ENCODE measurements at places on chromosomes 4 and X.
A peak's percentile ranks its signal among the peaks of the same experiment; 100 is the strongest.

DNA sequence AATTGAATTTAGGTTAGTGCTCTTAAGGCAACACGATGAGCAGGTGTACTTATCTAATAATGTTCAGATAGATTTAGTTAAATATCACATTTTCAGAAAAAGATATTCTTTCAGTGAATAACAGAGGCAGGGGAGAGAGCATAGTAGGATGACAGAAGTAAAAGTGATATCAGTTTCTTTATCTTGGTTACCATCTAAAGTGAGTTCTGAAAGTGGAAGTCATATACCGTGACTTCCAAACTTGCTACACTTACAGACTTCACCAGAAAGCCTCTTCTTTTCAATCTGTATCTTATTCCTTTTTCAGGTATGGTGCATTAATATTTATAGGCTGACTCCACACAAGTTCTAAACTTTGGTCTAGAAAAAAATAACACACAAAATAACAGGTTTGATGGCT, 124.9 kb downstream of the POU4F2 start:
- no peak for DNase-seq

GRCh38 chr4:7793186-7793585, 146.5 kb downstream of the AFAP1 start:
- DNase-seq: no peak

DNA sequence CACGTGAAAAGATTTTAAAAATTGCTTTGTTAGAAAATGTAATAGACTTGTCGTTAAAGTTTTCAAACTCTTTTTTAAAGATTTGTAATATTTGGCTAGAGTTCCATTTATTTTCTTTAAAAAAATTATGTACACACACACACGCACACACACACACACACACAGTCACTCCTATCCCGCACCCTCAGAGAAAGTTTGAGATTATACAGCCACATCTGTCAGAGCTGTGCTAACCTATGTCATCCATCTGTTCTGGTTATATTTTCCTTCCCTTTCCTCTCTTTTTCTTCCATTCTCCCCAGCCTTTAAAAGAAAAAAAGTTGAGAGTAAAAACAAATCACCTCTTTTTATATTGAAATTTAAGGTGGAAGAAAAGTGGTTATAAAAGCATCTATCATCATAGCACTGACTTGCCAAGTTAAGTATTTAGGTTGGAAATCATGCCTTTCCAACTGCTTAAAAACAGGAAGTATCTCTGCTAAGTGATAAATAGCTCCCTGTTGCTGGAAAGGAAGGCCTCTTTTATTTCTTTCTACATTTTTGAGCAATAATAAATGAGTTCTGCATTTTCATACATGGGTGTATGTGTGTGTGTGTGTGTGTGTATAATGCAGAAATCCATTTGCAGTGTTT, 163.3 kb upstream of the SPRY1 start:
- DNase-seq: no peak

- no peak for DNase-seq
Measured at GRCh38 chr4:147509386-147509785, 28.5 kb downstream of the EDNRA start.

DNA sequence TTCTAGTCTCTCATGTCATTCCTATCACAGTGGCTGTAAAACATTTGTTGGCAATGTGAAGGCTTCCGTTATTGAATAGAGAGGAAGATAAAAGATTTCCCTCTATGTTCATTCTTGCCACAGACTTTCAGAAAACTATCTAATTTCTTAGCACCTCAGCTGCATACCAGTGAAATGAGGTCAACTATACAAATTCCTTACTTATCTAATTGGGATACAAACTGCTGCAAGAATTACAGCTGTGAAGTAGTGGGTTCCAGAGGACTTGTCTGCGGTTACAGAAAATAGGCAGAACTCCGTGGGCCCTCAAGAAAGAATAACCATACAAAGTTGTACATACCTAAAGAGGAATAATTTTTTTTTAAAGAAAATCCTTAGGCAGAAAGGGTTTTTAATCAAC, 175.8 kb downstream of the PPP1R2C start:
- DNase-seq: no peak

DNA sequence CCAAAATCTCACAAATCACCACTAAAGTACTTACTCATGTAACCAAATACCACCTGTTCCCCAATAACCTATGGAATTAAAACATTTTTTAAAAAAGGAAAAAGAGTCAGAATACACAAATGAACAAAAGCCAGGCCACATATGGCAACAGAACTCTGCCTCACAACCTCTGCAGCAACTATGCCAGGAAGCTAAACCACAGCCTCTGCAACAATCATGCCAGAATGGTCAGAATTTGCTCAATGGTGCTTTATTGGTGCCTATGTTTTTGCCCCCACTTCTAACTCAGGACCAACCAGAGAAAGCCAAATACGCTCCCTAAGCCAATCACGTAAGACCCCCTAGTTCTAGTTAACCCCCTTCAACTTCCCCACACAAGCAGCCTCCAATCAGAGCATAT, 69.6 kb downstream of the HOPX start:
- no peak for DNase-seq

- DNase-seq: no peak
Measured at GRCh38 chr4:128322311-128322710, 34.7 kb upstream of the PGRMC2 start.

DNA sequence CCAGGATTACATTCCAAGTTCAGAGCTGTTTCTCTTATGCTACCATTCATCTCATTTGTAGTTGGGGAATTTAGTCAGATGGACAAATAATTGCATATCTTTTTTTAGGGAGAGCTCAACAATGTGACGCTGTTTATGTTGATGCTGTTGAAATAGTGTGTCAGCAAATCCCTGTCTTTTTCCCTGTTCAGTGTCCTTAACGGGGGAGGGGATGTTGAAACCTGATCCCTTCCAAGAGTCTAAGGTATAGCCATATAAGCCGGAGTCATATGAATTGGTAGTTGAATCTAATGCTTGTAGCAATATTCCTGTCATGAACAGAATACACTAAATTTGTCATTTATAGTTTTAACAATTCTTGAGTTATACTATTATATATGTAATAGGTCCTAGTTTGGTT, 293.5 kb upstream of the FAT1 start:
- no peak for DNase-seq

DNA sequence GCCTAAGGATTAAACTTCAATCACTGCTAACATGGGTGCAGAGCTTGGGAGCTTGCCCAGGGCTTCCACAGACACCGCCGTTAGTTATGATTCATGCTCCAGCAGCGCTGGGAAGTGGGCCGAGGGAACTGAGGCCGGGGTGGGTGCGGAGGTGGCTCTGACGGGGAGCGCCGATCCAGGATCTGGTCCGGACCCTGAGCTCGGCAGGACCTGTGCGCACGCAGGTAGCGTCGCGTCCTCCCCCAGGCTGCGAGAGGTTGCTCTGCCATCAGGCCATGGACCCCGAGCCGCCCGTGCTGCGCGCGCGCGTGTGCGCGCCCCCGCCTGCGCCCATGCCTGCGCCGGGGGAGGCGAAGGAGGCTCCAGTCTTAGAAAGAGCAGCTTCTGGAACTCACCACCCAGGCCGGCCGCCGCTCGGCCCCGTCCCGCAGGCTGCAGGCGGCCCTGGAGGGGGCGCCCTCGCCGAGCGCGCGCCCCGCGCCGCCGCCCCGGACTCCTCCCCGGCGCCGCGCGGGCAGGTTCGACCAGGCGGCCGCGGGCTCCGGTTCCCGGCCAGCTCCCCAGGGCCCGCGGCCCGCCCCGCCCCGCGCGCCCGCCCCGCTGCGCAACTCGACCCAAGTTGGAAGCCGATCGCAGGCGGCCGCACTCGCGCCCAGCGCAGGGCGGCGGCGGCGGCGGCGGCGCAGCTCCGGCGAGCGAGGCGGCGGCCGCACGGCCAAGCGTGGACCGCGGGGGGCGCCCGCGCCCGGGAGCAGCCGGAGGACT, 732 bp upstream of the ADRA2C start:
- peak; percentile 71 for DNase-seq

DNA sequence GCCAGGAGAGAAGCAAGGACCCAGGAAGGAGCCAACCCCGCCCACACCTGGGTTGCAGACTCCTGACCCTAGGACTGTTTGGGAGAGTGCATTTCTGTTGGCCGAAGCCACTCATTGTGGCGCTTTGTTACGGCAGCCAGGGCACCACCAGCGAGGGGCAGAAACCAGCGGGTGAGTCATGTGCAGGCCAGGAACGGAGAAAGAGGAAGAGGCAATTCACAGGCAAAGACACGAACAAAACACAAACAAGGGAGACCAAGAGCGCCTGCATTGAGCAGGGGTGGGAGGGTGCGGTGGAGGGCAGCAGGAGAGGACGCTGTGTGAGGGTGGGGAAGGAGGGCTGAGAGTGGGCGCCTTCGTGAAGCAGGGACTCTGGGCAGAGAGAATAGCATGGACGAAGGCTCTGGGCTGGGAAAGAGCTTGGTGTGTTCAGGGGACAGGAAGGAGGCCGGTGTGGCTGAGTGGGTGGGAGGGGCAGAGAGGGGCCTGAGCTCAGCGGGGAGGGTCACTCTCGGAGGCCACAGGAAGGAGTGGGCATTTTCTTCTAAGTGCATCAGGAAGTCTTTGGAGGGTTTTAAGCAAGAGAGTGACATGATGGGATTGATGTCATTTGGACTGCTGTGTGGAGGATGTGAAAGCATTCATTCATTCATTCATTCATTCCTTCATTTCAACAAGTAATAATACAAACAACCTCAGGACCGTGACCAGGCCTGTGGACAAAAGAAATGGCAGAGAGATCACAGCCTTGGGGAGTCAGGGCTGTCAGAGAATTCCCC, 12.2 kb upstream of the WFS1 start:
- no peak for DNase-seq

- DNase-seq: no peak
Measured at GRCh38 chr4:184268584-184269160, 51.0 kb upstream of the ENPP6 start.

- DNase-seq: peak; percentile 37
Measured at GRCh38 chrX:72003811-72004750, 93.4 kb downstream of the NHSL2 start.

DNA sequence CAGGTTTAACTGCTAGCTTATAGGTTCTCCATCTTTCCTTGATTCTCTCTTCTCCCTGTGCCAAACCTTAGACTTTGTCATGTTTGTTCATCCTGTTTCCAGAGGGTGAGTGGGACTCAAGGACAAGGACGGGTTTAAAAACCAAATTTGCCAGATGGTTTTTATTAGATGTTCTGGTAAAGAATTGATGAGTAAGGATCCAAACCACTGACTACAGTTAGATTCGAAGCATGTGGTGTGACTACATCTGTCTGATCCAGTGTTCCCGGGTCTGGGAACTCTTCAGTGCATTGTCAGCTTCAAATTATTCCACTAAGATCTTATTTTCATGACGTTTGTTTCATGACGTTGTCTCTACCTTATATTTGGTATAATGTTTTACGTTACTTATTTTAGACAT, 37.5 kb downstream of the MTMR1 start:
- DNase-seq: no peak

GRCh38 chr4:116531870-116532269, 553.5 kb downstream of the TRAM1L1 start:
- no peak for DNase-seq

- peak; percentile 88 for DNase-seq
Measured at GRCh38 chr4:159103384-159103990, 608 bp downstream of the RAPGEF2 start.

GRCh38 chr4:150082241-150082640, 4.0 kb downstream of the DCLK2 start:
- peak; percentile 21 for DNase-seq

GRCh38 chr4:107824350-107825071, at the start of gene SGMS2:
TSS of gene SGMS2 (plus strand) at chr4:107824932. CDS start at chr4:107895554, 70,622 bp downstream.
- DNase-seq: peak; percentile 86

DNA sequence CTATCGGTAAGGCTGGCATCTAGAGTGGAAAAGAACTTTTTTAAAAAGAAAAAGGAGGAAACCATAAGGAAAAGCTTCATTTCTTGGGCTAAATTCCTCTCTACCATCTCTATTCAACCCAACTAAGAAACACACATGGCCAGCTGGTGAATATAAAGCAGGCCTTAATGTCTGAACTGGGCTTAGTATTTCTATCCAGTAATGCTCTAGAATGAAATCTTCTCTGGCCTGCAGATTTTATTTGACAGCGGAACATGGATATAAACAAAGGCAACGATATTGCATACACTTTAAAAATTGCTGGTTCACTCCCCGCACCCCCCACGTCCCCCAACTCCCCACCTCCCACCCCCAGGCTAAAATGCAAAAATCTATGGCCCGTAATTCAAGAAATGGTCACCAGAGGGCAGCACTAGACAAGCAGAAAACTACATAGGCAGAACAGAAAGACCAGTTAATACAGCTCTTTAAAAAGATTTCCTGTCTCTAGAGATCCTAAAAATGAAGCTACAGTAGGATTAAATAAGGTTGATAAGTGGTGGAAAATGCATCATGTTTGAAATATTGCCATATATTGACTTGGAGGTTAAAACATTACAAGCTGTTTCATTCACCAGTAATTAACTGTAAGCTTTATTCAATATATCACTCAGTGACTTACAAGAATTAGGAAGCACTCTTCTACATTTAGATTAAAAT, 155.2 kb upstream of the GALNT7 start:
- DNase-seq: peak; percentile 83

DNA sequence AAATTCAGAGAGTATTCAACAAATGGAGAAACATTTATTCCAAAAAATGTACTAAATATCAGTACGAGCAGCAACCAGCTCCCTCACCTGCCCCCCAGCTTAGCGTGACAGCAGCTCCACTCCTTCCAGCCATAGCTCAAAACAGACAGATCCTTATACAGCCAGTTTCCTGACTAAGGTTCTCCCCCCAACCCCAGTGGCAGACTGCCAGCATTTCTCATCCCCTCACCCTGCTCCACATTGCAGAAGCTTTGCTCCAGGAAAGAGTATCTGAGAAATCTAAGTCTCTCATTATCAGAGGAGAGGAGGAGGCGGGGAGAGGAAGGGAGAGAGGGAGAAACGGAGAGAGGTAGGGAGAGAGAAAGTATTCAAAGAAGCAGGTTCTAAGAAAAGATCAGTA, 53.3 kb upstream of the PASD1 start:
- no peak for DNase-seq

GRCh38 chr4:44319129-44319528, 129.5 kb downstream of the KCTD8 start:
- no peak for DNase-seq

DNA sequence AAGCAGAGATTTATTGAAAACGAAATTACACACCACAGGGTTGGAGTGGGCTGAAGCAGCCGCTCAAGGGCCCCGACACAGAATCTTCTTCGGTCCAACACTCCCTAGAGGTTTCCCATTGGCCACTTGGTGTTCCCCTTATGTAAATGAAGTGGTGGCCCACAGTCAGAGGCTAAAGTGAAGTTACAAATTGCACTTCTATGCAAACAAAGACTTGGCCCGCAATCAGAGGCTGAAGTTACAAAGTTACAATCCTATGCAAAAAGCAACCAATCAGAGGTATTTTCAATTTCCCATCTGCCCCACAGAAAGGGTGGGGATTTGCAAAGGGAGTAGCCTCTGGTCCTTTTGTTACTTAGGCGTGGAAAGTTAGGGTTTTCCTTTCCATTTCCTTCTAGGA, 35.7 kb upstream of the SLC25A43 start:
- DNase-seq: no peak

DNA sequence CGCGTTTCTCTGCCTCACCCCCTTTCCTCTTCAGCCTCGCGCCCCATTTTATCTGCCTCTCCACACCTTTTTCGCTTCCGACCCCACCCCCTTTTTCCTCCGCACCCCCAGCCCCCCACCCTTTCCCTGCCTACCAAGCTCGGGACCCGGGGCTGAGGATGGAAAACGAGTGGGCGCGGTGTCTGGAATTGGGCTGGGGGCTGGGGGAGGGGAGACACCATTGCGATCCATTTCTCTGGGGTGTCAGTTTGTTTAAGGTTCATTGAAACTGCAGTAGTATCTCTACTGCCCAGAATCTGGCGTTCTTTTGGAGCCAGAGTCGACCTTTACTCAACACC, 707 bp downstream of the SLC9A6 start:
- peak; percentile 23 for DNase-seq

GRCh38 chr4:125497861-125498260, 183.1 kb downstream of the FAT4 start:
- DNase-seq: no peak
